ENCODE measurements at places on chromosomes 7 and 10. TPM values are rescaled to one million over a fixed set of nuclear protein-coding genes. Genes with fewer than 3 reads are reported as not detected.

Gene CYP3A4
- not detected for total RNA-seq

DNA sequence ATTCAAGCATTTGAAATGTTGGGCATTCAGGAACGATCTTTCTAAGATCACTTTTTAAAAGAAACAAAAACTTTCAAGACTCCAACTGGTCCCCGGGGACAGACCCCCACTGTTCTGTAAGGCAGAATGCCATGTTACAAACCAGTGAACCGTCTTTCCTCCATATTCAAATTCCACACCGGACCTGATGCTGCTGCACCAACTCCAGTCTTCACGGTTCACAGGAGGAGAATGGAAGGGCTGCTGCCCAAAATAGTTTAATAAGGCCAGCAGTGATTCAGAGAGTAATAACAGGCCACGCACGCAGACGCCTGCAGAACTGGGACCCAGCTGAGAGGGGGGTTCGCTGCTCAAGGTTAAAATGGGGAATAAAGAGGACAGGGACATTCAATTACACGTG, 47.2 kb downstream of the OSBPL3 start:
- no peak for DNase-seq

- no peak for DNase-seq
These were observed 5.2 kb downstream of the GRID1 start for GRCh38 chr10:86361156-86362128.

GRCh38 chr10:279232-279631, 144.0 kb downstream of the ZMYND11 start:
- DNase-seq, result no peak

- no peak for DNase-seq
These were observed 51.0 kb downstream of the TCF7L2 start for GRCh38 chr10:113000876-113001598.

DNA sequence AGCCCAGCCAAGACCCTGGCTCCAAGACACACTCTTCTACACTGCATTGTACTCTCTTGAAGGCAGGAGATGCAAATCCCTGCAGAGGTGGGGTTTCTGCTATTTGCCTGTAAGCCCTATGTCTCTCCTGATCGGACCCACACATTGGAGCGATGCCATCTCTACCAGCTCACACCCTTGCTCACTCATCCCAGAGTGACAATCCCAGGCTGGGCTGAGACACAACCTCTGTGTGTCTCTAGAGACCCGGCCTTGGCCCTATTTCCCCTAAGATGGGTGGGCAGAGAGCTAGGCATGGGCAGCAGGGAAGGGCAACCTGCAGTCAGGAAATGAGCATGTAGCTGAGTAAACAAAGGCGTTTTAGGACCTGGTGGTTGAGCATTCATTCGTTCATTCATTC, 25.6 kb downstream of the CCDC3 start:
- DNase-seq, result no peak

All from lung microvascular endothelial cell (primary cell).